ENCODE measurements at places on chromosomes 2 and 18.

DNA sequence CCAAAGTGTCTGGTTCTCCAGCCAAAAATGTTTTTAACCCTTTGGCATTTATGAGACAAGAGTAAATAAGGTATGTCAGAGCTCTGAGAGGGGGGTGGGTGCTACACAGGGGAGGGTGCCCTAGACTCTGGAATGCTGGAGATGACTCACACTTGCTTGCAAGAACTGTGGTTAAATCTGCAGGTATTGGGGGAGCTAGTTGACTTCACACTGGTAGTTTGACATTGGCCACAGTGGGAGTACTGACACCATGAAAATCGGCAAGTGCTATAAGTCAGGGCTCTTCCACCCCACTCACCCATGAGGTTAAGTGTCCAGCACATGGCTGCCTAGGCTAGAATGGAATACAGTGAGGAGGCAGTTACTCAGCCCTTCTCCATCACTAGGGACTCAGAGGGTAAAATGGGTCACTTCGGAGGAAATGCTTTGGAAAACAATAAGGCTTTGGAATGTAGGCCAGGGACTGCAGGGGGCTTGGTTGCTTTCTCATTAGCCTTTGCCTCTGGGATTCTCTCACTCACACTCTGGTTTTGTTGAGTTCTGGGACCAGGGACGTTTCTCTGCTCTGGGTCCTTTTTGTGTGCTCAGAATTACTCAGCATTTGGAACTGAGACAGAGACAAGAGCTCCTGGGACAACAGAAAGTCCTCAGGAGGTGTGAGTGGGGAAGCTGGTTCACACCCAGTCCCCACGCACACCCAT is 91.6 kb downstream of the ACKR3 start:
- DNase-seq: no peak

DNA sequence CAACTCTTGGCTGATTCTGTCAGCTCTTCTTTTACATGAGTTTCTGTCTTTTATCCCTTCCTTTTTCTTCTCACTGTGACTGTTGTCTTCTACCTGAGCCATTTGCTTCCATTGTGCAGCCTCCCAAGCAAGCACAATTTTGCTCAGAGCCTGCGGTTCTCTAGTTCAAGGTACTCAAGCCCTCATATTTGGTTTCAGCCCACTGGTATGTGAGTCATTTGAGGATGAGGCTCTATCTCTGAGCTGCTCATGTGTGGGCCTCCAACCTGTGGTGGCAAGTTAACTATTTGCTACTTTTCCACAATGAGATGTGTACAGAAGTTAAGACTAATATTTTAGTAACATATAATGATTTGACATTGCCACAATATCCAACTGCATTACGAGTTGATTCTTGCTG is 183.0 kb downstream of the PHLPP1 start:
- DNase-seq: no peak

GRCh38 chr2:230900336-230900995 is 24.6 kb downstream of the GPR55 start:
- DNase-seq: no peak

GRCh38 chr2:67384123-67384822 is 12.9 kb upstream of the ETAA1 start:
- DNase-seq: no peak

DNA sequence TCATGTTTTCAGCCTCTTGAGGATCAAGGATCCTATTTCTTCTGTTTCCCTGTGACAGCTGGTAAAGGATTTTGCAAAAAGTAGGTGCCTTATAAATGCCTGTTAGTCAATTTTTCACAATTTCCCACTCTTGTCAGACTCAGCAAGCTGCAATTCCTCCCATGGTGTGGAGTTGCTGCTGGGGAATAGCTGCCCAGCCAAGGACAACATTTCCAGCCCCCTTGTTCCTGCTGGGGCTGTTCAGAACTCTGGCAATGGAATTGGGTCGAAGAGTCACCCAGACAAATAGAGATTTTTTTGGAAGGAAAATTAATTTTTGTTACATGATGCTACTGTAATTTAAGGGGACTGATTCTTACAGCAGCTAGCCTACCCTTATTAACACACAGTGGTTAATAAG is 43.7 kb downstream of the FSHR start:
- no peak for DNase-seq

GRCh38 chr2:56671973-56672569 is 488.3 kb downstream of the CCDC85A start:
- peak; percentile 11 for DNase-seq

DNA sequence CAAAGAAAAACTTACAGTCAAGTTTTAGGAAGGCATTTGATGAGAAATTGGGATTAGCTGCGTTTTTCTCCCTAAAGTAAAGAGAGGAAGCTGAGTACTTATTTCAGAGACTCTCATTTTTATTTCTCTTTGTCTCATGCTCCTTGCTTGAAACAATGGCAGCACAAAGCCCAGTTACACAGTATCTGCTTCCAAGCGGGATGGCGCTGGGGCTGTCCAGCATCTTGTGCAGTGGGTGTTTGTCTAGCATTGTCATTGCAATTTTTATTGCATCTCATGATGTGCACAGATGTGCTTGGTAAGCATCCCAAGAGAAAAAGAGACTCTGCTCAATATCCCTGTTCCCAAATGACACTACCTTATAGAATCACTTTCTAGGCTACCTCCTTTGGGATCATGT is 102.8 kb upstream of the ZNF521 start:
- DNase-seq: no peak

DNA sequence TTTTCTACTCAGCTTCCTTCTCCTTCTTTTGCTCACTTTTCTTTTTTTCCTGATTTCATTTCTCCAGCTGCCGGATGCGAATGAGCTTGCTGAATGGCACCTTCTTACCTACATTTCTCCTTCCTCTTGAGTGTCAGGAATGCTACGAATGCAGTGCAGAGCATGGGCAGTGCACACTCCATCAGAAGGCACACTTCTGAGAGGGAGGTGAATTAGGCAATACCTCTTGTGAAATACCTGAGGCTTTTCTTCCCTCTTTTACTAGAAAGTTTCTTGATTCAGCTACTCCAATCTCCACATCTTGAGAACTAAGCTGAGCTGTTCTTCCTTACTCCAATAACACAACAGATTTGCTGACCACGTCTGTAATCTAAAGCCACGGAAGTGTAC is 51.1 kb downstream of the PLEKHM3 start:
- DNase-seq: no peak

DNA sequence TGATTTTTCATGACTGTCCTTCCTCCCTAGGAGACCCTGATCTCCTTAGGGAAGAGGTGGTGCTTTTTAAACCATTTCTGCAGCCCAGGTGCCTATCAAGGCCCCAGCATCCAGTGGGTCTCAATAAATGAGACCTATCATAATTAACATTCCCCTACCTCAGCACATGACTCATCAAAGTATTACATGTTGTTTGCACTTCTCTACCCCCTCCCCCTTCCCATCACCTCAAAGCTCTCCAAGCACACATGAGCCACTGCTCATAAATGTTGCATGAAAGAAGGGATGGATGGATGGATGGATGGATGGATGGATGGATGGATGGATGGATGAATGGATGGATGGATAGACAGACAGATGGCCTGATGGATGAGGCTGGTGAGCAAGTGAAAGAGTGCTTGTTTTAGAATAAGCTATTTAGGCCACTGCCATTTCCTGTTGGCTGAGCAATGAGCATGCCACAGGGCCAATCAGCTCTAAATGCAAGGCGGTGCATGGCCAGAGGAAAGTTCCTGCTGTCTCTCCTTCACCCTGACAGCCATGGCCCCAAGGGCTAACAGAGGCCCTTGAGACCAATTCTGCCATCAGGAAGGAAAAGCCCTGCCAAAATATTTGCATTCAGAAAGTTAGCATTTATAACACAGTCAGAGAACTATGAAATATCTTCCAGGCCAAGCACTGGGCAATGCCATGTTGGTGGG is 20.9 kb upstream of the STEAP3 start:
- DNase-seq: no peak

DNA sequence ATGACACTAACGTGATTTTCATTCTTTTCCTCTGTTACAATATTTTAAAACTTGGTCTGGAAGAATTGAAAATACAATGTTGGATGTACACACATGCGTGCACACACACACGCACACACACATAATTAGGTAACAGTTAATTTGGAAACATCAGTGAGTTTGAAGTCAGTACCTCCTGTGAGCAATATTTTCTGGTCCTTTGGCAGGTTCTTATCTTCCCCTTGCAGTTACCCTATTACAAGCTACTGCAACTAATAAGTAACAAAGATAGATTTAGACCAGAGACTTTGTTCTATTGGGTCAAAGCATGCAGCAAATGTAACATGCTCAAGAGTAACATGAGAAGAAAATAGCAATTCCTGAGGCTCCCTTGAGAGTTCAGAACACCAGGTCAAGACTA is 73.3 kb downstream of the ZNF385B start:
- no peak for DNase-seq

GRCh38 chr2:37324536-37324785 is 172 bp downstream of the PRKD3 start:
- peak; percentile 89 for DNase-seq

DNA sequence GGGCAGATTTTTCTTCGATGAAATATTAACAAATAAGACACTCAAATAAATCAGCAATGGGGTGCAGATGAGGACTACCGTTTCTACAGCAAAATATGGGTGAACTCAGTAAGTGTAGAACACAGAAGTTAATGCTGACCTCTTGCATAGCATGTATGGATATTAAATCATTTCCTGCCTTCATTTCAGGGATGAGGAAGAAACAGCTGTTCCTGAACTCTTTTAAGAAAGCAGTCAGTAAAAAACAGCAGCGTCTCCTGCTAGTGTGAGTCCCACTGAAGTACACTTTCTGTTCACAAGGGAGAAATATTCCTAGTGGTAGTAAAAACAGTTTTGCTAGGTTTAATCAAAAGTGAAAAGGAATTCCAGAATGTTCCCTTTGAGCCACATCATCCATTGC is 379.0 kb downstream of the ZEB2 start:
- no peak for DNase-seq

DNA sequence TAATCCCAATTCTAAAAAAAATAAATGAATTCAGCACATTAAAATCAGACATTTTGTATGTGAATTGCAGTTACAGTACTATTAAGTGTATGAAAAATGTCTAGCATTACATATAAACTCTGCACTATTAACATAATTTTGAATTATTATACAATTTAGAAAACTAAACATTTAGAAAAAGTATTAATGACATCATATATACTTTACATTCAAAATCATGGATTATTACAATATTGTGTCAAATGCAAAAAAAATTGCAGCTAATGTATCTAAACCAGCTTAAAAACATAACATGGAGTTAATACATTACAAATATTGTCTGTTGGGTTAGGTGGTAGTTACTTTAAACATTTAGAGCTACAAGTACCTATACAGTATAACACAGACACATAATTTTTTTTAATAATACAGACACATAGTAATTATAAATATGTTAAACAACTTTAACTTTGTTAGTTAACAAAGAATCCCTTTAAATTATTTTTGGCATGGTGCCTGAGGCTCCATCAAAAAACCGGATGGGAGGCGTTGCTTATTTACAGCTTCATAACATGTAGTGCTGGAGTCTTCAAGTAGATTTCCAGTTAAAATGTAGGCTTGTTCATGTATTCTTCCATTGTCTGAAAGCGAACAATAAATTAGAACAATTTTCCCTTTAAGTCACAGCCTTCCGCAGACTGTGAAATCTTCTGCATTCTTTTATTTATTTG is 79.1 kb downstream of the AP1S3 start:
- DNase-seq: no peak

DNA sequence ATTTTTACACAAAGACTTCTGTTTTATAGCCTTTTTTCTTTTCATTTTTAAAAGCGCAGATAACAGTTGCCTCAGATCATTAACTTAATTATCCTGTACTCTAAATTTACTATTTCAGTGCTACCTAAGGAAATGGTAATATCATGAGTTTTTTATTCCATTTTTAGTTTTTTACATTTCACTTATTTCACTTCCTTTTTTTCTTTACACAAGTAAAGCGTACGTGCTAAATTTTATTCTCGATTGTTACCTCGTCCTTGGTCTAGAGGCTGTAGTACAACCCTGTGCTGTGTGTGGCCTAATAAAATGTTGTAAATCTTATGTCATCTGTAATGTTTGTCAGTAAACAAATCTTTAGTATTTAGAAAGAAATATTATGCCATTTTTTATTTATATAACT is 49.2 kb downstream of the CRIM1 start:
- no peak for DNase-seq

- no peak for DNase-seq
Observed at GRCh38 chr18:63187791-63188460, 131.6 kb downstream of the BCL2 start.

DNA sequence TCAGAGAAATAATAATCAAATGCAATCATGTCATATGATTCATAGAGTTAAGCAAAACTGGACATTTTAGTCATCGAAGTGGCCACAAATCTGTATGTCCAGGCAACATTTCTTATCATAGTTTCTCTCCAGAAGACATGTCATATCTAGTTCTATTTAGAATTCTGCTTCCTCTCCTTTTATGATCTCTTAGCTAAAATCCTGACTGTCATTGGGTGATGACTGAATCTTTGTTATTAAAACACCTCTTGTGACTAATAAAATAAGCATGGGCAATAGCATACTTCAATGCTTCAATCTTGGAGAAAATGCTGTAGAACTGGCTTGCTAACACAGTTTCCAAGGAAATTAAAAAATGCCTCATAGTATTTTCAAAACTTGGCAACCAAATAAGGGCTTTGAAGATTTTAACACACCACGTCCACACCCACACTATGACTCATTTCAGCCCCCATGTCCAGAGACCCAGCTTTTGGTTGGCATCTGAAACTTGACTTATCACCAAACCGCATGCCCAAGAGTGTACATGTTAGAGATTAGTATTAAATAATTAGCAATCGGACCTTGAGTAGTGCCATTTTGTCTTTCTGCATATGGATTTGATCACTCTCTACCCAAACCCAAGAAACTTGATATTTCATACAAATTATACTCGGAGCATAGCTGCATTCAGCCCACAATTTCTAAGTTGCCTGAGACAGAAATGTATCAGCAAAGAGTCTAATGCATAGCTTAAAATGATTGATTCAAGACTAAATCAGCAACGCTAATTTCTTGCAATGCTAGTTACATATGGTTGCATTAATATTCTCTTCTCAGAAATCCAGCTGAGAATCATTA is 106.5 kb upstream of the ETAA1 start:
- DNase-seq: no peak

- DNase-seq: no peak
Observed at GRCh38 chr2:219122202-219122980, 38.2 kb downstream of the NHEJ1 start.

DNA sequence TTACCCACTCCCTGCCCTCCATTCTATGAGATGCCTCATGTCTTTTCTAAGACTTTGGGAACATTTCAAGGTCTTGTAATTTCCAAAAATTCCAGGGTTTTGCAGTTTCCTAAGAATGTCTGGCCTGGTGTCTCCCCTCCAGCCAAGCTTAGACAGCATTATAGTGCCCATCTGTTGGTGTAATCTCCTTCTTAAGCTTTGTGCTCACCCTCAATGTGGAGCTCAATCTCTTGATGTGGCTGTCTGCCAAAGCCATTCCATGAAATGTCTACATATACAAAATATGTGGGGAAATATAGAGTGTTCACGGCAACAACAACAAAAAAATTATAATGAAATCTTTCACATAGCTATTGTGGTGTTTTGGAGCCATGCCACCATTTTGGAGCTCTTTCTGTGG is 558.4 kb downstream of the PIK3C3 start:
- peak; percentile 53 for DNase-seq
